Ovary (tissue), 10 donors: ENCODE measurements at places on chromosomes 2 and 18.

DNA sequence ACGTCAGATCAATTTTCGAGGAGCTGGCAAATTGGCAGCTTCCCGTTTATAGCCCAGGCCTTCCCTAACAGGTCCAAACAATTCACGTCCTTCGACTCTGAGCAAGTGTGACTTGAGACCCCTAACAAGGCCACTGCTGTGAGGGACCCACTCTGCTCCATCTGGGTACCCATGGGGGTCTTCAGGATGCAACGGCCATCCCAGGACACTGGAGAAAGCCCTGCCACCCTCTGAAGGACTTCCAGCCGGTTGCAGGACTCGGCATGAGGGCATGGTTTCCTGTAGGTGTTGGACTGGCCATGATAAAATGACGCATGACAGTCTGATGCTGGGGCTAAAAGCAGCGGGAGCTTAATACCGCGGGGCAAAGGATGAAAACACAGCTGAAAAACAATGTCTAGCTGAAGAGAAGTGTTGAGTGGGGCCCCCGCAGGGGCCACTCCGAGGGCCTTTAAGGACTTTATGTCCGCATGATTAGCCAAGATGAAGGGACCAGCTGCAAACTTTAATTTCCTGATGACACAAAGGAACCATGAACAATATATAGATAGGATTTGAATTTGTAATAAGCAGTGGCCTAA is 113.3 kb upstream of the ZNF521 start:
- no peak for DNase-seq

- DNase-seq: no peak
Measured at GRCh38 chr18:57771193-57771592, 31.9 kb downstream of the ATP8B1 start.

- DNase-seq: peak; percentile 76
Measured at GRCh38 chr2:218806346-218806978, 24.5 kb downstream of the CYP27A1 start.

DNA sequence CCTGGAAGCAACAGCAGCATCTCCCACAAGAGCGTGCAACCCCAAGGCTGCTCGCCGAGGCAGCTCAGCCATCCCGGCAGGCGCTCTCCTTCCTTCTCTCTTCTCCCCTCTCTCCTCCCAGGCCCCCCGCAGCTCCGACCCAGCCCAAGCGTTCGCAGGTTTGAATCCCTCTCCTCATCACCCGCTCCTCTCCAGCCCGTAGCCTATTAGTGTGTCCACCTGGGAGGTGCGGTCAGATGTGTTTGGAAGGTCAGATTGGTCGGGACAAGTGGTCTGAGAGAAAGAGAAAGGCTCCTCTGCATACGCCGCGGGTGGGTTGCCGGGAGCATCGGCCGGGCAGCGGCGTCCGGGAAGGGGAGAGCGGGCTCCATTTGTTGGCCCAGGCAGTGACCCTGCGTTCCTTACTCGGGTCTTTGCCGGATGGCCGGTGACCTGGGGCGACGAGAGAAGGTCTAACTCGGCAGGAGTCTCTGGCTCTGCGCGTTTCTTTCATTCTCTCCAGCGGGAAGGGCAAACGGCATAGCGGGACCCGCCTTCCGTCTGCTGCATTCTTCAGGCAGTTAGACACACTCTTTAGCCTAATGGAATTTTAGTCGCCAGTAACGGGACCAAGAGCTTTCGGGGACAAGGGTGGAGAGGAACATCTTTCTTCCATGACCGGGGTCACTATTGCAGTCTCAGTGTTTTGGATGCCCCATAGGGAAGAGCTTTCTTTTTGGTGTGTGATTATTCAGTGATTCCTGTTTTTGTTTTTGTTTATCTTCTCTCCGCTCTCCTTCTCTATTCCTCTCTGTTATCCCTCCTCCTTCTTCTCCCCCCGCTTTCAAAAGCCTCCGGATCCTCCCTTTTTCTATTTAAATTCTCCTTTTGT is 1.1 kb upstream of the TMEFF2 start:
- peak; percentile 11 for DNase-seq

GRCh38 chr2:125070726-125071505 is 1045.8 kb downstream of the CNTNAP5 start:
- DNase-seq: no peak

DNA sequence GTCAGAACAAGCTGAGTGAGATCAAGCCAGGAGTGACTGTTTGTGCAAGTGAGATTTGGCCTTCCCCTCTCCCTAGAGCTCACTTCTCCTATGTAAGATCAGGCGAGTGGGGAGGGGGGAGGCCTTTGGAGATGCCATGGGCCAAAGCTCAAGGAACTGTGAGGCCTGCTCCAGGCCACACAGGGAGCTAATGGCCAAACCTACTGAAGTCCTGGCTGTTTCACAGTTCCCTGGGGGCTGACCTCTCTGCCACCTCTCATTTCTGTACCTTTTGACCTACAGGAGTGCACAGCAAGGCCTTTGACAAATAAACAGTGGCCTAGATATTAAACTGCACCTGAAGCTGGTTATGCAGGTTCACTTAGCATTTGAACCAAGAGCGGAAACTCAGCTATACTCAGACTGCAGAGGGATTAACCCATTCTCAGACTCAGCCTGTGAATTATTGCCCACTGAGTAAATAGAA is 235.0 kb upstream of the NT5C1B start:
- no peak for DNase-seq
